Activated CD4-positive, alpha-beta memory T cell treated with anti-CD3 and anti-CD28 coated beads, Interleukin-2, amount 10 ng/mL, durations not matched to agents 7 days and 5 days (primary cell): ENCODE measurements at places on chromosomes 3 and 15.

DNA sequence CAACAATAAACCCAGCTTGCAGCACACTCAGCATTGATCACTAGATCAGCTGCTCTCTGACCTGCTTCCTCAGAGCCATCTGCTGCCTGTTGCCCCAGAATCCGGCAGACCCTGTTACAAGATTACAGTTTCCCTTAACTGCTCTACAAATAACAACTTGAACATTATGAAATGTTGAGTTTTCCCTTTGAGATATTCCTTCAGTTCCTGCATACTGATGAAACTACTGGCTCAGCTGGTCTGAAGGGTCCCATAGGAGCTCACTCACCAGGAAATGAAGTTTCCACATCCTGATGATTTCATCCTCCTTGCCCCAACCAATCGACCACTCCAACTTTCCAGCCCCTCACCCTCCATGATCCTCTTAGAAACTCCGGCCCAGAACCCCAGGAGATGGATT, 281.9 kb downstream of the OCA2 start:
- DNase-seq: no peak

DNA sequence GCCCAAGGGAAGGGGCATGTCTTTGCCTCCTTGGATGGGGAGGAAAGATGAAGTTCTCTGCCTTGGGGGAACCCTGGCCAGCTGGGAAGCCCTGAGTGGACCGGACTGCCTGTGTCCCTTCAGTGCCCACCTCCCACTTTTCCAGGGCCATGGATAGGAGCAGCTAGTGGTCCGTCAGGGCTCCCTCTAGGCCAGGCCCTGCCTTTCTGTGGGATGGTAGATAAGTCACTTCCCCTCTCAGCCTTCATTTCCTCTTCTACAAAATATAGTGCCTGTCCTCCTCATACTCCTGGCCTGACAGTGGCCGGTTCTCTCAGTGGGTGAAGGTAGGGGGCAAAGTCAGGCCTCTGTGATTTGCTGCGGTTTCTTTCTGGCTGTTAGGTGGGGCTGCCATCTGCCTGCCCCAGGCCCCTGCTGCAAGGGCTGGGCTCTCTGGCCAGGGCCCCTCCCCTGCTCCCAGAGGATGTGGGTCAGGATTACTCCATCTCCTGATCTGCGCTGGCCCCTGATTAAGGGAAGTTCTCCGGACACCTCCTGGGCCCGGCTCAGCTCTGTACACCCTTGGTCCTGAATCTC, 1.4 kb downstream of the PLEKHO2 start:
- no peak for DNase-seq

DNA sequence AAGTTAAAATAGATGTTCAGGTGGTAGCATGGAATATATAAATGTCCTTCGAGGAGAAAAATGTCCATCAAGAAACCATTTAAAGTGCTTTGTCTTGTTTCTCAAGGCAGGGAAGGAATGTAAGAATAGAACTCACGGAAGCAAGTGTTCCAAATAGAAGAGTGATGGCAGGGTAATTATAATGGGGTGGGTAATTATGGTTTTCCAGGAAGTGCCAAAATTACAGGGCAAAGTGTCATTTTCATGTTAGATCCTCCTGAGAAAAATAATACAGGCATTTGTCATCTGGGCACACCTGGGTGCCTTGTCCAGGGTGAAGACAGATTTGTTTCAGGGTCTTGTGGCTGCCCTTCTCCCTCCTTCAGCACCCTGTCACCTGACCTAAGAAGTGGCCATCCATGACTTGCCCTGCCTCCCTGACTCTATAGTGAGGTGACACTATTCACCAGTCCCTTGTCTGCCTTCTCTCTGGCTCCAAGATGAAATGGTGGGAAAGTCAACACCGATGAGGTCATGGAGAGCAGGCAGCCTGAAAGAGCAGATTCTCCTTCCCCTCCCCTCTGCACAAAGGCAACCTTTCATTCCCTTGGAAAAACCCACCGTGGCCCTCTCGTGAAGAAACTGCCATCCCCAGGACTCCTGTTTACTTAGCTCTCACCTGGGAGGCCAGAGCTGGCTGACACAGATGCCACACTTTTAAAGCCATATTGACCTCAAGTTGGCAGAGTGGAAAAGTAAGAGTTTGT, 45.1 kb upstream of the AMOTL2 start:
- DNase-seq: no peak

DNA sequence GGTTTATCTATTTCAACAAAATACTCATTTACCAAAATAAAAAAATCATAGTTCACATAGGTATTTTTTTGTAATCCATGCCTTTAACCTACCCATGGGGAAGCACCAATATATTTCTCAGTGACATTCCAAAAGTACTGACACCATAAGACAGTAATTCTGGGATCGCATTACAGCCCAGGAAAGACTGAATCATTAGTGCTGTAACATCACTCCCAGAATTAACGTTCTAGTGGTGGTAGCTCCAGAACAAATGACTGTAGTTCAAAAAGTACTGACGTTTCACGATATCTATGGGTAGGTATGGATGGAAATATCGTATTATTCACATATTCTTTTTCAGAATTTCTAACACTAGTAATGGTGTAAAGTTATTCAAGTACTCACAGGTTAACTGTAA, 54.3 kb upstream of the NEK10 start:
- DNase-seq: no peak

DNA sequence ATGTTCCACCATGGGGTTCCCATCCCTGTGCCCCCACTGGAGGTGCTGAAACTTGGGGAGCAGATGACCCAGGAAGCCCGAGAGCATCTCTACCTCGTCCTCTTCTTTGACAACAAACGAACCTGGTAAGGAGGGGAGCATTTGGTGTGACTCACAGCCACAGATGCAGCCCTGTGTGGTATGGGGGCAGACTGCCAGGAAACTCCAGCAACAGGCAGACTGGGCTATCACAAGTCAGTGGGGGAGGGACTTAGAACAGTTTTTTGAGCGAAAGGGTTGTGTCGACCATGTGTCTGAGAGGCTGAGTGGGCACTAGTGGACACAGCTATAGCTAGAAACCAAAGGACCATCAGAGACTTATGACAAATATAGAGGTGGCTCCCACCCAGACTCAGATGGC, 3.4 kb upstream of the OGG1 start:
- DNase-seq: peak; percentile 45

DNA sequence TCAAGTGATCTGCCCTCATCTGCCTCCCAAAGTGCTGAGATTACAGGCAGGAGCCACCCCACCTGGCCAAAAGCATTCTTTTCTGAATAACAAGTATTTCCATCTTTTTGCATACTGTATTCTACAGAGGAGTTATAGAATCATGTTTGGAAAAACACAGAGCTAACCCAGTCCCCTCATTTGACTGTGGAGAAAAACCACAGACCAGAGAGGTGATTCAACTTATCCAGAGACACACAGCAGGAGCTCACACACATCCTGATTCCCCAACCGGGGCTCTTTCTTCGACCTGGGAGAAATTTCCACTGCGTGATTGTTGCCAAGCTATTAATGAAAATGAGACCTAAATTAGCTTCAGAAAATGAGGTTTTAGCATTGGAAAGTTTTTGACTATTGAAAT, 176.1 kb upstream of the TLE3 start:
- DNase-seq: no peak

DNA sequence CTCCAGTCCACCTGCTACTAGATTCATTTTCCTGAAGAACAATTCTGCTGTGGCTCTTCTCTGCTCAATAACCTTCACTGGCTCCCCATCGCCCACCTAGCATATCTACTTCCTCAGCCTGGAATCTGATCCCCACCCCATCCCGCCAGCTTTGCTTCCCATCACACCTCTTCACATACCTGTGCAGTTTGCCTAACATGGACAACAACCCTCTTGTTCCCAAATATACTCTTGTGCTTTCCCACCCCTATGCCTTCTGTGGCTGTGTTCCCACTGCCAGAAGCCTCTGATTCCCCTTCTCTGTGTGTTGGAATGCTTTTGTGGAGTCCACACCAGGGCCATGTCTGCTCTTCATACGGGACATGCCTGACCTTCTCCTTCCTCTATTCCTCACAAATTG, 29.5 kb downstream of the CMTM7 start:
- no peak for DNase-seq

- DNase-seq: no peak
Measured at GRCh38 chr3:63864965-63865327, 1.3 kb downstream of the ATXN7 start.

GRCh38 chr3:59072681-59073080, 22.9 kb upstream of the CFAP20DC start:
- no peak for DNase-seq

DNA sequence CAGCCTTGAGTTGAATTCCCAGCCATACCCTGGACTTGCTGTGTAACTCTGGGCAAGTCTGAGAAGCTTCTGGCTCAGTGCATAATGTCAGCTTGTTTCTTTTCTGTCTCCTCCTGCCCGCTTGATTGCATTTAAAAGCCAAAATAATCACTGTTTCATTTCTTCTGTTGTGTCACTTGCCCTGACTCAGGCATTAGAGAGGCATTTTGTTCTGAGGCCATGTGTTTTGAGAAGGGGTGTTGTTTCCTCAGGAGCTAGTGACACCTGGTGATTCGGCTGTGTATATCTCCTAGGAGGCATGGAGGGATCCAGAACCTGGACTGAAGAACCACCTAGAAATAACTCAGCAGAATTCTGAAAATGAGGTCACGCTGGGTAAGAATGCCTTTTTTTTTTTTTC, 16.0 kb downstream of the WDR73 start:
- DNase-seq: no peak

GRCh38 chr3:140315955-140316354, 361.9 kb upstream of the TRIM42 start:
- DNase-seq: no peak

DNA sequence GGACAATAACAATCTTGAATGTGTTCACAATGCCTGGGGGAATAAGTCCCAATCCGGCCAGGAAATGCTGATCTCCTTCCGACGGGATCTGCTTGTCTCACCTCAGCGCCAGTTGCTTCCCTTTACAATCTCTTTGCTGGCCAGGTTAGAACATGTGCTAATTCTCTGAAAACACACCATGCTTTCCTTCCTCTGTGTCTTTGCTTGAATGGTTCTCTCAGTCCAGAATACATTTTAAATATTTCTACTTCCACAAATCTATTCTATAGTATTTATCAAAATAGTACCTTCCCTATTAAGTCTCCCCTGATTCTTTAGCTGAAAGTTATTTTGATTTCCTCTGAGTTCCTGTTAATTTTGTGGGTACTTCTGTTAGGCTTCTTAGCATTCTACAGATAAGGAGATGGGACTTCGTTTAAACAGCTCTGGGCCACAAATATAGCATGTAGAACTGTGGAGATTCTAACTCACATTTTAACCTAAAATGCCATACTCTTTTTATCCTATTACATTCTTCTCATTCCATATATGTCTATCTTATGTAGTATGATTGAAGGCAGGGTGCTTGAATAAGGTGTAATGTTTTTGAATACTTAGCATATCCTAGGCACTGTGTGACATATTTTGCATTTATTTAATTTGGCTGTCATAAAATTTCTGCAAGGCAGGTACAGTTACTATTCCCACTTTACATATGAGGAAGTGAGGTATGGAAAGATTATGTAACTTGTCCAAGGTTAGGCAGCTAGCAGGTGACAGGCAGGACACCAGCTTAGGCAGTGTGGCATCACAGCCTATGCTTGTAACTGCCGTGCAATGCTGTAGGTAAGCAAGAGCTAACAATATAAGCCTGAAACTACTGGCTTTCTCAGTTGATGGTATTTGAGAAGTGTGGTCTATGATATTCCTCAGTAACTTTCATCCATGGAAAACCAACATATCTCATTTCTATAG, 299.8 kb downstream of the LPP start:
- DNase-seq: no peak

DNA sequence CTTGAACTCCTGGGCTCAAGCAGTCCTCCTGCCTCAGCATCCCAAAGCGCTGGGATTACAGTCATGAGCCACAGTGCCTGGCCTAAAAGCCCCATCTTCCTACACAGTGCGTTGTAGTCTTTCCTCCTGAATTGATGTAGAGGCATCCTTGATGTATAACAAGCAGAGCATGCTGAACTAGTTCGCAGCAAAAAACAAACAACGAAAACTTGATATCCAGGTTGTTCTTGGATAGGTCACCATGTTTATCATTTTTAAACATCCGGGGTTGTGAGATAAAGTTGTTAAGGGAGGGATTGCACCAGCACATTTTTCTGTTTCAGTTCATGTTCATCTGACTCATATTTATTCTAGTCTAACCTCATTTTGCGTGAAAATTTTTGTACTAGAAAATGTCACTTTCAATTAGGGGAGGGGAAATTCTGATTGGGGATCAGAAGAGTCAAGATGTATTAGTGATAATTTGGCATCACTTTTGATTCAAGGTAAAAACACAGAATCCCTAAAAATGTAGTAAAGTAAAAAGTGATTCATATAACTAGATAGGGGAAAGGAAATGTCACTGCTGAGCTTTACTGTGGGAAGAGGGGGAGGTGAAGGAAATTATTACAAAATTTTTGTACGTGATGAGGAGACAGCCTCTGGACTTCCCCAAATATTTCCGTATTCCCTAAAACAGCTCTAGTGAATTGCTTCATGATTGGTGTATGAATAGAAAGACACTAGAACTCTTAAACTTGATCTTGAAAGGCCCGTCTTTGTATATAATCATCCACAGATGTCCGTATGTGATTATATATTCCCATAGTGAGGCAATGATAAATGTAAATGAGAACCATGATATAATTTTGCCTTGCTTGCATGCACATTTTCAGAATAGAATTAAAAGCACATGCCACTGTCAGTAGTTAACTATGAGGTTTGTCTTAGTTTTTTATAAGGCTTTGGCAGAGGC, 22.9 kb downstream of the RAB8B start:
- DNase-seq: no peak

GRCh38 chr15:75841626-75842025, 1.6 kb upstream of the UBE2Q2 start:
- no peak for DNase-seq

- DNase-seq: no peak
Measured at GRCh38 chr3:194407423-194407822, 8.4 kb upstream of the GP5 start.

- DNase-seq: no peak
Measured at GRCh38 chr3:149214702-149215101, 6.9 kb downstream of the CP start.

GRCh38 chr15:93823971-93824913, 407.1 kb upstream of the MCTP2 start:
- no peak for DNase-seq

DNA sequence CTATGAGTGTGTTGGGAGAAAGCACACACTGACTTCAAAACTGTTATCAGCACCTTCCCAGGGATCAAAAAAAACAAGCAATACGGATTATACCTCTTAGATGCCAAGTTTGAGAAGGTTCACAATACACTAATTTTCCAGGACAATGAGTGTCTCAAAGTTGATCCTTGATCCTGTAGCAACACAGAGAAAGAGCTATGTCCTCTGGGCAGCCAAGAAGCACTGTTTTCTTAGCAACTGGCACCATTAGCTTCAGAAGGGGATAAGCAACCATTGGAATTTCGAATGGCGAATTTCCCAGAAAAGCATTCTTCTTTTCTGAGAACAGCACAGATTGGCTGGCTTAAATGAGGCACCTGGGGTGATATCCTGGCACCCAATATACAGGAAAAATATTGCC, 270.3 kb upstream of the RORA start:
- no peak for DNase-seq

DNA sequence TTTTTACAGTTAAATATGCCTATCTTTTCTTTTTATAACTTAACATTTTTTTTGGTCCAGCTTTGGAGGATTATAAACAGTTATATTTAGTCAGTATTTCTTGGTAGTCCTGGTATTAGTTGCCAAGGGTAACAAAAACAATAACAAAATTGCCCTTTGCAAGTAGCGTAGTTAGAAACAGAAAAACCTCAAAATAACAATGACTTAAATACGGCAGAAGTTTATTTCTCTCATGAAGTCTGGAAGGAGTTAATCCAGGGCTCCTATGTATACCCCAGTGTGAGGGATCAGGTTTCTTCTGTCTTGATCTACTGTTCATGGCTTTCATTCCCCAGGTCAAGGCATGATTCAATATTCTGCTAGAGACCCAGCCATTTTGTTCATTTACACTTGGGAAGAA, 14.1 kb upstream of the MYH15 start:
- no peak for DNase-seq
